ENCODE measurements at places on chromosomes 1 and 21.

GRCh38 chr1:158559696-158560095 is 5.5 kb upstream of the OR6Y1 start:
- no peak for DNase-seq

GRCh38 chr1:27363766-27364695 is 2.7 kb downstream of the MAP3K6 start:
- DNase-seq: no peak

DNA sequence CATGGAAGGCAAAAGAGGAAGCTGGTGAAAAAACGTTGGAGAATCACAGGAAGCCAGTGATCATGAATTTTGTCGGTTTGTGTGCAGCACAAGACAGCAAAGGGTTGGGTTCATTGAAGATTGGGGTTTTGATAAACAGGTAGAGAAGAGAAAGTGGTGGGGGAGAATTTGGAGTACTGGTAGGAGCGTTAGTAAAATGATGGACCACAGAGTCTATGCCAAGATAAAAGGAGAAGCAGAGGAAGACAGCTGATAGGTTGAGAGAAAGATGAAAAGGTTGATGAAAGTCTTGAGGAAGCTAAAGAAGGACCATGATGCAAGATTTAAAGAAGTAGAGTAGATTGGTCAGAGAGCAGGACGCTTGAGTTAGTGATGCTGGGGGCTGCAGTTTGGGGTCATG is 156.8 kb upstream of the POU3F1 start:
- no peak for DNase-seq

DNA sequence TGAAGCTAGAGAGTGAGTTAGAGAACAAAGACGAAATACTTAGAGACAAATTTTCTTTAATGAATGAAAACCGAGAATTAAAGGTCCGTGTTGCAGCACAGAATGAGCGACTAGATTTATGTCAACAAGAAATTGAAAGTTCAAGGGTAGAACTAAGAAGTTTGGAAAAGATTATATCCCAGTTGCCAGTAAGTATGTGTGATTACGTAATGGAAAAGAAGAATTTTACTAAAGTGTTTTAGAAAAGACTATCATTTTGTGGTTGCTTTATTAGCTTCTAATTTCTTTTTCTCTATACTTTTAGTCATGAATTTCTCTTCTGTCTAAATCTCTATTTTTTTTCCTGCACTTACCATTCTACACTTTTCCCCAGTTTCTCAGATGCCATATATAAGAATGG is 26.7 kb downstream of the CCDC18 start:
- no peak for DNase-seq

DNA sequence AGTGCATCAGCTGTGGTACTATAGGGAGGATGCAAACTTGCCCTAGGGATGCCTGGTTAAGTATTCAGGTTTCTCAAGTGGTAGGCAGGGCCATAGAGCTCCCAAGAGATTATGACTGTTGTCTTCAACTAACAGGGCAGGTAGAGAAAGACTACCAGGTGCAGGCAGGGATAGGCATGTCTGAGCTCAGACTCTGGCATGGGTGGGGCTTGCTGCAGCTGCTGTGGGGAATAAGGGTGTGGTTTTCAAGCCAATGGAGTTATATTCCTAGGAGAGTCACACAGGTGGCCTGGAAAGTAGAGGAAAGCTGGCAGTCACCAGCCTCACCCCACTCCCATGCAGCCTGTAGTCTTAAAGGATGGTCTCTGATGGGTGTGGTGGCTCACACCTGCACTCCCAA is 673.4 kb upstream of the ADGRL4 start:
- no peak for DNase-seq

DNA sequence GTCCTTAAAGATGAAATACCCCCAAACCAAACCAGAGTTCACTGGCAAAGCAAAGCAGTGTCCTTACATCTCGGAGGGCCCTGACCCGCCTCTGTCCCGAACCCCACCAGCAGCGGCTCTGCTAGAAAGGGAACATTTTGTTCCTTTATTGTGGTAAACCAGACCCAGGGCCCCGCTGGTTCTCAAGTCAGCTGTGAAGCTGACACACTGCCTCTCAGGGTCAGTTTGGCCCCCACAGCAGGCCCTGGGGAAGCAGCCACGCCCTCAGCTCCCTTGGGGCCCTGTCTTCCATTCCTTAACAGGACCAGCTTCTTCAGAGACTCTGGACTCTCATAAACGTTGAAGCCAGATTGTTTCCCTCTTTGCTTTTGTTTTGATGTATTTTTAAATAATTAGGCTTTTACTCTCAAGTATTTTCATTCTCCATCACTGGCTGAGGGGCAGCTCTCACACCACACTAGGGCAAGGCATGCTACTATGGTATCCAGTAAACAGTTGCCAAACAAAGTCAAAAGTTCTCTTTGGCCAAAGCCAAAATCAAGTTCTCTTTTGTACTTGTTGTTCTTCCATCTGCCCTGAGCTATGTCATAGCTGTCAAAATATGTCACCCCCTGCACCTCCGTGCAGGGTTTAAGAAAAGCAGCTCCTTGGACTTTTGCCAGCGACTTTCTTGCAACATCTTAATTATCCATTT is 61.1 kb upstream of the ANGPTL1 start:
- DNase-seq: no peak

DNA sequence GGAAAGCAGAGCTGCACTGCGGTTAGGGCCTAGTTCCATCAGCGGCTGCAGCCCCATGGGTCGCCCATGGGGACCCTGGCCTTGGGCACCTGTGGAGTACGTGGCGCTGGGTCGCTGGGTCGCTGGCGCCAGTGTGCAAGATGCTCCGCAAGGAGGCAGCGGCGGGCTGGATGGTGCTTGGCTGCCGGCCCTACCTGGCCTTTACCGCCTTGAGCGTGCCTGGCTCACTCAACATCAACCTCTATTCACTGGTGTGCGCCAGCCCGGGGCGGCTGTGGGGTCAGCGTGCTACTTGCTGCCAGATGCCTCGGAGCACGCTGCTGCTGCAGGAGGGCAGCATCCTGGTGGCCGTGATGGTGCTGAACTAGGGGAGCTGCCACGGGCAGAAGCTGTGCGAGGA is 85.1 kb upstream of the RHOU start:
- no peak for DNase-seq

GRCh38 chr1:230350208-230350921 is 75.8 kb downstream of the PGBD5 start:
- no peak for DNase-seq

DNA sequence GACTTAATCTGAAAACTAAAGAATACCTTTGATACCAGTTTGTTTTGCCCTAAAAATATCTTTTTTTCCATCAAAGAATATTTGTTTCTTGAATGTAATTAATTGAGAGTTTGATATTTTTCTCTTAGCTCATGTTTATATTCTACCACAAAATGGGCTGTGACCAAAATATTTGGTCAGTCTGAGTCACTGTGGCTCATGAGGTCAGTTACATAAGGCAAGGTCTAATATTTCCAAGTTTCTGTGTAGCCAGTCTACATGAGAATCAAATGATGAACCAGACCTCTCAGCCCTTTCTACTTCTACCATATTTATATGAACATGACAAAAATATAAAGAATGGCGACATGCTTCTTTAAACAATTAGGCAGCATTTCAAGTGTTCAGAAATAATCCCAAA is 83.0 kb upstream of the IVNS1ABP start:
- no peak for DNase-seq

DNA sequence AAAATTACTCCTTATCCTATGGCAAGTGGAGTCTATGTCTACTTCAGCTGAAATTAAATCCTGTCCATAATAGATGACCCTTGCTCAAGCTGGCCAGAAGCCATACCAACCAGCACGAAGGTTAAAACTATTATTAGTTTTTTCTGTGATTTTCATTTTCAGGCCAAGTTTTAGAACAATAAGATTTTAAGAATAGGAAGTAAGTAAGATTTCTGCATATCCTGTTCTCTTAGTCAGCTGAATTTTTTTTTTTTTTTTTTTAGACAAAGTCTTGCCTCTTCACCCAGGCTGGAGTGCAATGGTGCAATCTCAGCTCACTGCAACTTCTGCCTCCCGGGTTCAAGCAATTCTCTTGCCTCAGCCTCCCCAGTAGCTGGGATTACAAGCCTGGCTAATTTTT is 6.1 kb upstream of the RBP7 start:
- no peak for DNase-seq

DNA sequence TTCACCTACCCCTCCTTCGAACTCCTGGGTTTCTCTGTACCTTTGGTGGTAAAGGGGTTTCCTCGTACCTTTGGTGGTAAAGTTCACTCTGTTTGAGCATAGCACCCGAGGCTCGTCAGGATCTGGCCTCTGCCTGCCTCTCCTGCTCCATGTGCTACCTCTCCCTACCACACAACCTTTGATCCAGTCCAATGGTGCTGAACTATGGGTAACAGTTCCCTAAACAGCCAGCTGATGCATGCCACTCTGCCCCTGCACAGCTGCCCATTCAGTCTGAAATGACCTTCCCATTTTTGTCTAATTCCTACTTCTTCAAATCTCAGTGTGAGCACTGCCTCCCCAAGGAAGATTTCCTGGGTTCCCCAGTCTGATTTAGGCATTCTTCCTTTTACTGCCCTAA is 14.0 kb downstream of the OVAAL start:
- no peak for DNase-seq

DNA sequence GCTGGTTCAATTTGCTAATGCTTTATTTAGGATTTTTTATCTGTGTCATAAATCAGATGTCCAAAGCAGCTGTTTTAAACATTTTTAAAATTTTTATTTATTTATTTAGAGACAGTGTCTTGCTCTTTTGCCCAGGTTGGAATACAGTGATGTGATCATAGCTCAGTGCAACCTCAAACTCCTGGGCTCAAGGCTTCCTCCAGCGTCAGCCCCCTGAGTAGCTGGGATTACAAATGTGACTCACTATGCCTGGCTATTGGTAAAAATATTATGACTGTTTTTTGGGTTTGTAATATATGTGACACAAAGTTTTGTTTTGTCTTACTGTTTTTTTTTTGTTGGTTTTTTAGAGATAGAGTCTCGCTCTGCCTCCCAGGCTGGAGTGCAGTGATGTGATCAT is 11.8 kb downstream of the ZBED6 start:
- no peak for DNase-seq

- no peak for DNase-seq
Measured at GRCh38 chr1:9825093-9826074, 1.6 kb upstream of the CLSTN1 start.

- DNase-seq: no peak
Measured at GRCh38 chr1:157306896-157307295, 168.7 kb upstream of the ETV3 start.

DNA sequence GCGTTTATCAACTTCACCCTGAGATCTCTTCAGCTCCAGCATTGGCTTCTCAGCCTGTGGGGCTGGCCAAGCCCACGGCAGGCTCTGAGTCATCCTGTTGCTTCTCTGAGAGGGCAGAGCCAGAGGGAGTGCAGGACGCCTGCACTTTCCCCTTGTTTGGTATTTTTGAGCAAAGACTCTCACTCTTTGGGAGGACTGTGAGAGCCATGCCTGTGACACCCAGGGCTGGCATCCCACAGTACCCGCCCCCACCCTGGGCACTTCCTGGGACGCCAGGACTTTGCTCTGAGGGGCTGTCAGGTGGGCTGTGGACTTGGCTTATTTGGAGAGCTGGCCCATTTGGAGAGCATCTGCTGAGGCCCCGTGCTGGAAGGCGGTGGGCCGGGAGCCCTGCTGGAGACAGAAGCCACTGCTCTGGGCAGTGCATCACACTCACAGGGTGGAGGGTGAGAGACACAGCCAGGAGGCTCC is 37.4 kb downstream of the VANGL1 start:
- DNase-seq: no peak

- no peak for DNase-seq
Measured at GRCh38 chr1:222634180-222635013, 16.5 kb downstream of the MIA3 start.

GRCh38 chr1:109781806-109782205 is 18.1 kb upstream of the EPS8L3 start:
- no peak for DNase-seq

DNA sequence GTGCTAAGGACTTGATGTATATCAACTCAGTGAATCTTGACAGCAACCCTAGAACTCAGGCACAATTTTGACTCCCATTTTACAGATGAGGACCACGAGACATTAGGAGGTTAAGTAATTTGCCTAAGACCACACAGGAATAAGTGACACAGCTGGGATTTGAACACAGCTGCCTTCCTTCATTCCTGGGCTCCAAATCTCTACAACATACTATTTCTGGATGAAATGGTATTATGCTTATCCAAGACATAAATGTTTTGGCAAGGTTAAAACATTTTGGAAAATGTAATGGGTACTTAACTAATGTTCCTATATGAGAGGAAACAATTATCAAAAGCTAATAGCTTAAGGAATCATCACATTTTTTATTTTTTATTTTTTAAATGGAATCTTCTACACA is 4.8 kb downstream of the CLDN8 start:
- DNase-seq: no peak

GRCh38 chr1:154348429-154349076 is 23.2 kb downstream of the ATP8B2 start:
- no peak for DNase-seq

GRCh38 chr1:110207831-110208230 is 2.3 kb upstream of the KCNC4 start:
- peak; percentile 48 for DNase-seq

DNA sequence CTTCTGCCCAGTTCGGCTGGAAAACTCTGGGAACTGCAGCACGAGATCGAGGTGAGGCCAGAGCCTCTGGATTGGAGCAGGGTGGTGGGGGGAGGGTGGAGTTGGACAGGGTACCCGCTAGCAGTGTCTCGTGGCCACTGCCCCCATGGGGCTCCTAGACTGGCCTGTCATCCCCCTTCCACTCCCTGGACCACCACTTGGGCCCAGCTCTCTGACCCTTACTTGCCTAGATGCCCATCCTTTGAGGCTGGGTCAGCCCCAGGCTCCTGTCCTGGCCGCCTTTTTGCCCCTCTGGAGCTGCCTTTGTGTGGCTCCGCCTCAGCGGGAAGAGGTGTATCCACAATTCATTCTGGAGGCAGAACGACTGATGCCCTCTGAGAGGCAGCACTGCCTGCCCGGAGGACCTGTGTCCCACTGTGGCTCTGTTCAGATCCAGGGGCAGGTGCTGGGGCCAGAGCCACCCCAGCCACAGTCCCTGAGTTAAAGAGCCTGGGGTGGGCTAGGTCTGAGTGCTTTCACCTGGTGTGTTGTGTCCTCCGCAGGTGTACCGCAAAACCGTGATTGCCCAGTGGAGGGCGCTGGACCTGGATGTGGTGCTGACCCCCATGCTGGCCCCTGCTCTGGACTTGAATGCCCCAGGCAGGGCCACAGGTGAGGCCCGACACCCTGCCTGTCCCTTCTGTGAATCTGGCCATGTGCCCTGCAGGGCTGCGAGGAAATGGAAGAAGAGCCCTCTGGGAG is 17.7 kb downstream of the FAAH start:
- DNase-seq: no peak

GRCh38 chr1:174322202-174322862 is 125.4 kb upstream of the GPR52 start:
- DNase-seq: no peak

DNA sequence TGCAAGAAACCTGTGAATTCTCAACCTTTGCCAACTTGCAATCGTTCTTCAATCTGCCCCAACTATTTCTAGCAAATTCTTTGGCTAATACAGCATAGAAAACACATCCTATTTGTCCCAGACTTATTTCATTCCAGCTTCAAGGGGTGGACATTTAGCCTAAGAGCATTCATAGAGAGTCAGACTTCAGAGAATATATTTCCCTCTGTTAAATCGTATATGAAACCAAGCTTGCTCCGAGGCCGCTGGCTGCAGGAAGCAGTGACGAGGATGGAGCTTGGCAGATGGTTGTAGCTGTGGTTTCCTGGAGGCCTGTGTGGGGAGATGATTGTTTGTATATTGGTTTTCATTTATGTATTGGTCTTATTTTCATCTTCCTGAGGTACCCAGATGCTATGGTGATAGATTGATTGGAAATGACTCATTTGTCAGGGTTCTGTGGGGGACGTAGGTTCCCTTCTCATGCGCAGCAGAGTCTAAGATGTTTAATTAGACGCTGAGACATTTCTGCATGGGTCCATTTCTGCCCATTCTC is 26.1 kb downstream of the MAN1C1 start:
- peak; percentile 64 for DNase-seq
